H54 (cell line): ENCODE measurements at places on chromosomes 2 and 18.

GRCh38 chr2:236993-237539 is 26.8 kb downstream of the SH3YL1 start:
- DNase-seq = no peak

DNA sequence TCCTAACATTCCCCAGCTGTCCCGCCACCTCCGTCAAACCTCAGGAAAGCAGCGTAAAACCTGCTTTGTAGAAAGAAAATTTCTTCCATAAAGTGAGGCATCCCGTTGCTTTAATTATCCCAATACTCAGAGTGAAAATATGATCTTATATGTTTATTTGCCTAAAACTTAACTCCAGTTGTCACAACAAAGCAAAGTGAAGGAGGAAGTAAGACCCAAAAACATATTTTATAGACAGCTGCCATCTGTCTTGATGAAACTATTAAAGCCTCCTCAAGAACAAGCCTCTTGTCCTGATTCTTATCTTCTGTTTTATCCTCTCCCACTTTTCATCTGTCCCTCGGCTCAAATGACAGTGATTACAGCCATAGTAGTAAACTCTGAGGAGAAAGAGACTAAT is 28.9 kb upstream of the LPIN2 start:
- no peak for DNase-seq

DNA sequence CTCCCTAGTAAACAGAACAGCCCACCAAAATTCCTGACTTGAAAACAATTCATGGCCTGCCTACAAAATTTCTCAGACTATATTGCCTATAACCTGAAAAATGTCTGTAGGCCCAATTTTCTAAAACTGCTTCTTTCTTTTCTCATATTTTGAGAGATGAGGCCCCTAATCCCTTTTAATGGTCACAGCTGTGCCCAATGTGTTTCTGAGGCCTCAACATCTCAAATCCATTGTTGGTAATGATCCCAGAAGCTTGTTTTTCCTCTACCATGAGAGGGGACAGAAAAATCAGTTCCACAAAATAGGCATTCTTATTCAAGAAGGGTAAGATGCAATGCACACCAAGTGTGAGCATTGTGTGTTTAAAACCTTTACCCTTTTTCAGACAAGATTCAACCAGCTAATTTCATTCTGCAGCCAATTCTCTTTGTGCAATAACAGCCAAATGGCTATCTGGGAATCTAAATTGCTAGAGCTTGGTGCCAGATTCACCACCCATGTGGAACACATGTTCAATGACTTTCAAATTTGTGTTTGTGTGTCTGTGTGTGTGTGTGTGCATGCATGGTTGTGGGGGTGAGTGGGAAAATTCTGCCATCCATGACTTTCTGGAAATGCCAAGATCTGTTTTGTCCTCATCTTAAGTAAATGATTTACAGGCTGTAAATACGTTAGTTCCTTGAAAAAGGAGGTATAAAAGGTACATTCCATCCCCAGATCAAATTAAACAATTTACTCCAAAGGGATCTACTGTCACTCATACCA is 319.5 kb downstream of the TNS1 start:
- no peak for DNase-seq

DNA sequence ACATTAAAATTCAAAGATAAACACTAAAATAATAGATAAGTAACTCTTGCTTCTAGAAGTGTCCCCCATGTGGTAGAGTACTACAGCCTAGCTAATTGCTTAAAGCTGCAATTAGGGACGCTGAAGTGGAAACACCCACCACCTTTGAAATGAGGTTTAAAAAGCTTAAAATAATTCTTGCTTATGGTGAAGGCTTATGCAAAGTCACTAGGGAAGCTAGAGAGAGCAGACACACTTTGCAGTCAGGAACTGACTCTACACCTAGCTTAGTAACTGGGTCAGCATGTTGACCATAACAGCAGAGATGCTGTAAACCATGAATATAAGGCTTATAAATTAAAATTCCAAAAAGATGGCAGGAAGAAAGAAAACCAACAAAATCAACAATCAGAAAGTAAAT is 65.4 kb upstream of the DSG1 start:
- no peak for DNase-seq

- no peak for DNase-seq
Measured at GRCh38 chr2:10004401-10004800, 38.9 kb upstream of the KLF11 start.

GRCh38 chr18:79983793-79984192 is 4.6 kb downstream of the TXNL4A start:
- DNase-seq = no peak

DNA sequence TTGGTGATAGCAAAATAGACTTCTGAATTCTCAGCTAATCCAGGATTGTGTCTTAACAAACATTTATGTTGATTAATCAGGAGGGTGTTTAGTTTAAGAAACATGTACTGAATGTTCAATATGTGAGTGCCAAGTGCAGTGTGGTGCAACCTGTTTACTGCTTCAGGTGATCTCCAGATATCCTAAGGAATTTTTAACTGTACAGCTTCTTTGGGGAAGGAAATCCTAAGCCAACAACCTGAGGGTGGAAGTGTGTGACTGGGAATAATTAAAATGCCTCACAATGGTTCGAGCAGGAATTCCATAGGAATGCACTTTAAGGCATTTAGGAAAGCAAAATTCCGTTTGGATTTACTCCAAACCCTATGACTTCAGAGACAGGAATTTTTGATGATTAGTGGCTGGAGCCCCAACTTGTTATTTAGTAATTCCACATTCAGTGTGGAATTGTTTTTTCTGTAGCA is 16.4 kb downstream of the CRIM1 start:
- no peak for DNase-seq

DNA sequence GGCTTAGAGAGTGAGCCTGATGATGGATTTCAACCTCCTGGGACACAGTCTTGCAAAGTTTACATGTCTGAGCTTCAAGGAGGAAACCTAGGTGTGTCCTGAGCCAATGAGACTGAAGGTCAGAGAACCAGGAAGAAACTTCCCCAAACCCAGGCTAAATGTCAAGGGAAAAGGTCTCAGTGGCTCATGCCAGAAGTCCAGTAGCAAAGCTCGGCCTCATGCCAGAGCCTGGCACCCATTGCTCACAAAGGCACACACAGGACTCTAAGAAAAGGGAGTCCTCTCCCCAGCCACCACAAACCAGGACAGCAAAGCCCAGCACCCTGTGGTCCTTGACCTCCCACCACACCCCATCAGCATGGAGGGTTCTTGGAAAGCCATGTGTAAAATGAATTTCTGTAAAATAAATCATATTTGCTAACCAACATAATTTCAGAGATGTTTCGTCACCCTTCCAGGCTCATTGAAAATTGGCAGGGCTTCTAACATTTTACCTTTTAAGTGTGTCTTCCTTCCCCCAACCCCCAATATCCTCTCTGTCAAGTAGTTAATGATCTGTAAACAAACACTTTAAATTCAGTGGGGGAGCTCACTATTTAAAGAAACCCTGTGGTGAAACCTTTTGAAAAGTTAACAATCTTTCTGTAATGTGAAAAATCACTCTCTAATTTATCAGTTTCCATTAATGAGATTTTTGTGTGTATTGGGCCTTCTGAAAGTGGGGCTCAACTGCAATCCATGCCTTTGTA is 77.1 kb downstream of the BCL11A start:
- DNase-seq = no peak

DNA sequence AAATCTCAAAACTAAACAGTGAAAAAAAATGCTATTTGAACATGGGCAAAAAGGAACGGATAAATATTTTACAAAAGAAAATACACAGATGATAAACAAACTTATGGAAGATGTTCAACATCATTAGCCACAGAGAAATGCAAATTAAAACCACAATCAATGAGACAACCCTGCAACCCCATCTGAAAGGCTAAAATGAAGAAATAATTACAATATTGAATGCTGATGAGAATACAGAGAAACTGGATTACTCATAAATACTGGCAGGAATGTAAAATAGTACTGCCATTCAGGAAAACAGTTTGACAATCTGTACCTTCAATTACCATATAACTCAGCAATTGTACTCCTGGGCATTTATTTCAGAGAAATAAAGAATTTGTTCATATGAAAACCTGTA is 193.1 kb upstream of the UBE2E3 start:
- DNase-seq = no peak

DNA sequence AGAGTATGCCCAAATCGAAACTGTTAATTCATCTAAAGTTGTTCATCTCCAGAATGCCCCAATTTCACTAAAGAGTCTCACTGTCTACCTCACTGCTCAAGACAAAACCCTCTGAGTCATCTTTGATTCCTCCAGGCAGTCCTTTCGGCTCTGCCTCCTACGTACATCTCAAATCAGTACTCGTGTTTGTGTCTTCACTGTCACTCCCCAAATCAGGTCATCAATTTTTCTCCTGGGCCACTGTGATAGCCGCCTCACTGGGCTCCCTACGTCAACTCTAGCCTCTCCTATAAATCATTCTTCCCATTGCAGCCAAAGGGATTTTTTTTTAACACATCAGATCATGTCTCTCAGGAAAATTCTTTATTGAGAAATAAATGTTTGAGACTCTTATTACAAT is 42.1 kb upstream of the TTC39C start:
- no peak for DNase-seq

DNA sequence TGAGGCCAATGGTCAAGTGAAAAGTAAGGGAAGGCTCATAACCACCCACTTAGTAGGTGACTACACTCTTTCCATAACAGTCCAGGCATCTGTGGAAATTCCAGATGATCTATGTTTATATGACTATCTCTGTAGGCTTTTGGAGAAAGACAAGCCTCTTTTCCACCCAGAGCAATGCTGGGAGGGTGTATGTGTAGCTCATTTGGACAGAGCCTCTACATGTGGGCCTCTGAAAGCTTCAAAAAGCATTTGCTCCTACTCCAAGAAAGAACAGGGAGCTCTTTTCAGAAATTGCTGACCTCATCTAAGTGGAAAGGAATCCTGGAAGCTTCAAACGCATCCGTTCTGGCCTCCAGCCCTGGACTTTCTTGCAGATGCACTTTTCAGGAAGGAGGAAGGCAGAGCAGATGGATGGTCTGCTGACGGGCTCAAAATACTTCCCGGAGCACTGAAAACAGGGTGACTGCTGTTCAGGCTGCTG is 308.7 kb downstream of the LRATD1 start:
- DNase-seq = no peak

GRCh38 chr2:53877556-53877955 is 17.8 kb upstream of the GPR75 start:
- no peak for DNase-seq

GRCh38 chr2:177523781-177524180 is 131.2 kb downstream of the AGPS start:
- no peak for DNase-seq

- DNase-seq = no peak
Measured at GRCh38 chr18:76102626-76103025, 392.4 kb downstream of the ZNF516 start.

- no peak for DNase-seq
Measured at GRCh38 chr2:180583441-180584140, 396.8 kb upstream of the UBE2E3 start.

DNA sequence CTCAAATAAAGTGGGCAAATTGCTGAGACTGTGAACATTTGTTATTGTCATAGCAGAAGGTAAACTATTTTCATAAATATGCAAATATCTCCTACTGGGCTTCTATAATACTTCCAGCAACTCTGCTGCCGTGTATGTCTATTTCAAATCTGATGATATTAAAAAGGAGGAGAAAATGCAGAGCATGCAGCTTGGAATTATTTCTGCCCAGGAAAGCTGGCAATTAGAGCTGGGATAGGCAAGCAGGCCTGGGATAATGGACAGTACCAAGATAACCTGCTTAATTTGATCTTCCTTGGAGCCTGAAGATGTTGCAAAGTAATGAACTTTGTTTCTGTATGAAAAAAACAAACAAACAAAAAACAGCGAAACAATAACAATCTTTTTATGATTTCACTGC is 72.8 kb downstream of the HNMT start:
- no peak for DNase-seq

- no peak for DNase-seq
Measured at GRCh38 chr2:54866868-54867267, 143.4 kb downstream of the EML6 start.

DNA sequence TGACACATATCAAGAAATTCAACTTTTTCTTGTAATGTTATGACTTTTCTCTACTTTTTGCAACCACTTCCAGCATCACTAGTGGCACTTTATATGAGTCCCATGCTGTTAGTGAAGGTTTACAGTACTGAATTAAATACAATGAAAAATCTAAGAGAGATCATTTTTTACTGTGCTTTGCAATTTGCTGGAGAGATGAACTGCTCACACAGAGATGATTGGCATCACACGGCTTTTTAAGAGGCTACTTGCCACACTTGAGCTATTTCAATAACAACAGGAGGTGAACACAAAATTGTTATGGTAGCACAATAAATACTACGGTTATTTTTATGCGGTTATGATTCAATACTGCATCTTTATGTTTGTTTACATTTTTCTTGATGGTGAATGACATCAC is 88.9 kb downstream of the DAW1 start:
- no peak for DNase-seq

GRCh38 chr2:162475661-162476060 is 131.7 kb downstream of the GCA start:
- no peak for DNase-seq

DNA sequence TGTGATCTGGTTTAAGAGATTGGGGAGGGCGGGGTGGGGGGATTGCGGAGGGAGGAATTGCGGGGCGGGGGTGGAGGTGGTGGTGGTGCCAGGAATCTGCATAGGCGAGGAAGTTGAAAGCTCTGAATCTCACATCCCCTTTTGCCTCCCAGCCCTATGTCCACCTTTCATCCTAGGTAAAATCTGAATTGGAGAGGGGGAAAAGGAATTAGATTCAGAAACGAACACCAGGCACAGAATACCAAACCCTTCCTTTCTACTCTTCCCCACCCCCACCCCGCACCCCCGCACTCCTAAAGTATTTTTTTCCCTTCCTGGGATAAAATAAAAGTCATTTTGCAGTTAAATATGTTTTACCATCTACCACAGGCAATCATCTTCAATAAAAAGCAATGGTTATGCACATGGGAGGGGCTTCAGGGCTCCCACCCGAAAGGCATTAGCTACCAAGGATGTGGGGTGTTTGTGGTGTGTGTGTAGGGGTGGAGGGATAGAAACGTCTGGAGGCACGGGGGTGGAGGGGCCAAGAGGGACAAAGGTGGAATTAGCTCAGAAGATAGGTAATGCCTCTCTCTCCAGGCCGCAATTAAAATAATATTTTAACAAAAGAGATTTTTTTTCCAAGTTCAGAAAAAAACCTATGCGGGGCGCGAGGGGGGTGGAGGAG is 1.8 kb downstream of the IGFBP5 start:
- no peak for DNase-seq

GRCh38 chr2:241417626-241418025 is 61.5 kb downstream of the FARP2 start:
- no peak for DNase-seq

GRCh38 chr2:38622210-38622609 is 19.5 kb upstream of the HNRNPLL start:
- DNase-seq = no peak

- DNase-seq = no peak
Measured at GRCh38 chr2:124024561-124025170, 421 bp upstream of the CNTNAP5 start.

- no peak for DNase-seq
Measured at GRCh38 chr2:191013682-191013931, 364 bp downstream of the STAT1 start.

- no peak for DNase-seq
Measured at GRCh38 chr2:29892585-29893259, 28.7 kb downstream of the ALK start.
